ENCODE measurements at places on chromosomes 11 and 22.

GRCh38 chr11:8932564-8933180, at the start of gene C11orf16:
Gene C11orf16 (minus strand): TSS chr11:8932947. CDS start chr11:8932308, 639 bp downstream.
- DNase-seq, result no peak

GRCh38 chr11:95085117-95085816, 4.4 kb upstream of the ENDOD1 start:
- DNase-seq, result no peak

DNA sequence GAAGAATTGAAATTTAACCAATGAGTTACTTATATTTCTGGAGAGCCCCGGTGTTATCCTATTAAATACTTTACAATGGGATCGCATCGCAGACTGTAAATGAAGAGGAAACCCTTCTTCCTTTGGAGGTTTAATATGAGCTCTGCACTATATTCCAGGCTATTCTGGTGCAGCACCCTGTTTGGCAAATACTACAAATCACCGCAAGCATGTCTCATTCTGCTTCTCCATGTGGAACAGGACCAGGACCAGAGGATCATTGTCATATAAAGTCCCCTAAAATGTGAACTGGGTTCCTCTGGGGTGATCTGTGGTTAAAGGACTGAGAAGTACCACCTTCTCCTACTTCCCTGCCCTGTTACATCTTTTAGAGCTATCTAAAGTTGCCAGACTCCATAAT, 703.7 kb downstream of the DLG2 start:
- no peak for DNase-seq

DNA sequence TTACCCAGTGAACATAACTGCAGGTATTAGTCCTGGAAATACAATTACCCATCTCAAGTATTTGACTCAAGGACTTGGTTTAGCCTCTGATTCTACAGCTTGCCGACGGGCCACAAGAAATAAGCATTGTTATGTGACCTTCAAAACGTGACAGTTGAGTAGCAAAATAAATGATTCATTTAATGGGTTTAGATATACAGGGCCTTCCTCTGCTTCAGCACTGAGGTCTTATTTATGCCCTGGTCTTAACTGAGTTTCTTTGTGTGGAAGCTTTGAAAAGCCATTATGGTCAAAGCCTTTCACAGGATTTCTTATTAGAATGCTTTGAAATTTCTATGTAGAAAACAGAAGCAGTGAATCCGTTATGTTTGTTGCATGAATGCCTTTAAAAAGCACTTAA, 899.2 kb upstream of the API5 start:
- DNase-seq, result no peak

GRCh38 chr11:69913591-69914285, 94.5 kb upstream of the FGF3 start:
- DNase-seq, result no peak

- no peak for DNase-seq
Observed at GRCh38 chr11:33135768-33136443, 25.4 kb downstream of the CSTF3 start.

DNA sequence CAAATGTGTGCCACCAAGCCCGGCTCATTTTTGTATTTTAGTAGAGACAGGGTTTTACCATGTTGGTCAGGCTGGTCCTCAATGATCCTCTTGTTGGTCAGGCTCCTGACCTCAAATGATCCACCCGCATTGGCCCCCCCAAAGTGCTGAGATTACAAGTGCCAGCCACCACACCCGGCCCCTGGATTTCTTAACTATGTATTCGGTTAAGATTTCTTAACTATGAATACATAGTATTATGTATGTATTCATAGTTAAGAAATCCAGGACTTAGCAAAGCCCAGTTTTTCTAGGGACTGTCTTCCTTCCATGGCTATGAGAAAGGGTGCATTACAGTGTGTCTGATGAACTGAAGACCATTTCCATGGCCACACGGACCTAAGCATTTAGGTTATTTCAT, 1.7 kb downstream of the C11orf91 start:
- DNase-seq, result no peak

Data from small intestine (tissue), 16 donors.